AG09309 (cell line): ENCODE measurements at places on chromosomes 4 and X.

- DNase-seq, result no peak
These were observed 532.8 kb downstream of the FAT4 start for GRCh38 chr4:125847518-125847917.

DNA sequence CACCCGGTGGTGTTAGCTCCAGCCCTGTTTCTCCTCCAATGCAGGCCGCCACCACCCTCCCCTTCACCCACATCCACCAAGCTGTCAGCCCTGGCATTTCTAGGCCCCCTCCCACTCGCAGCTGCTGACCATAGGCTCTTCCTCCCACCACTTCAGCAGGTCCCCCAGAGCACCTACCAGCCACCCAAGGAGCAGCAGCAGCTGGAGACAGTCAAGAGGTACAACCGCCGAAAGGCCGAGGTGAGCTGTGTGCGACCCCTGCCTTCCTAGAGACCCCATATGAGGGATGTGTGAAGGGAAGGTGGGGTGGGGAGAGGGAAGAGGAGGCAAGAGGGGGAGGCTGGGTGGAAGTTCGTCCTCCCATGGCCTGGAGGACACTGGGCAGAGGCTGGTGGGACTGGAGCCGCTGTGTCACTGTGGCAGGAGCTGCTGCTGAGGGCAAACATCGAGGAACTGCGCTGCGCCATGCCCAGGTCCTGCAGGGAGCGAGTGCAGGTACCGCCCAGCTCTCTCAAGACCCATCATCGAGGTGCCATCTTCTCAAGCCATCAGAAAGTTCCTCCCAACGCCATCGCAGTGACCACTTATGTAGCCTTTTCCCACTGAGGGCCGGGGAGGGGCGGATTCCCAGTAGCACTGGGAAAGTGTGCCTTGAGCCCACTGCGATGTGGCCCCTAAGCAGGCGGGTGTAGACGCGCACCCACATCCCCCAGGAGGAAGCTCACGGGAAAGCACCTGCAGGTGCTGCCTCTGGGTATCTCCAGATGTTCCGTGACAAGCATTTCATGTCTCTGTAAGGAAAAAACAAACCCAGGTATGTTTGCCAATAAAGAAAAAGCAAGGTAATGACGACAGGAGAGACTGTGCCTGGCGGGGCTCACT, 19.2 kb upstream of the RNF4 start:
- no peak for DNase-seq

GRCh38 chr4:113145519-113146291, 96.3 kb downstream of the ANK2 start:
- DNase-seq, result no peak

DNA sequence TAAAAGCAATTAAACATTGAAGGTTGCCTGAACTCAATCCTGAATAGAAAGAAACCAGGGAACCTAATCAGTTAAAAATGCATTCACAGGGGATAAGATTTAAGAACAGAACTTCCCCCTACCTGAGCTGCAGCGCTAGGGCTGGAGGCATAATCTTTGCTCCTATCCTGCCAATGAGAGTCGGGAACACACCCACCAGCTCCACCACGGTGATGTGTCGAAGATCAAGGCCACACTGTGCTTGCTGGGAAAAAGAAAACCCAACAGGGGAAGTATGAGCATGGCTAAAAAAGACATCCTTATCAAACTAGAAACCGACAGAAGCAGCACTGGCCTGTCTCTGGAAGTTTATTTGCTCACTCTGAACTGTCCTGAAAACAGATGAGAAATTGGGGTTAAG, 66.3 kb downstream of the SRPX start:
- no peak for DNase-seq

DNA sequence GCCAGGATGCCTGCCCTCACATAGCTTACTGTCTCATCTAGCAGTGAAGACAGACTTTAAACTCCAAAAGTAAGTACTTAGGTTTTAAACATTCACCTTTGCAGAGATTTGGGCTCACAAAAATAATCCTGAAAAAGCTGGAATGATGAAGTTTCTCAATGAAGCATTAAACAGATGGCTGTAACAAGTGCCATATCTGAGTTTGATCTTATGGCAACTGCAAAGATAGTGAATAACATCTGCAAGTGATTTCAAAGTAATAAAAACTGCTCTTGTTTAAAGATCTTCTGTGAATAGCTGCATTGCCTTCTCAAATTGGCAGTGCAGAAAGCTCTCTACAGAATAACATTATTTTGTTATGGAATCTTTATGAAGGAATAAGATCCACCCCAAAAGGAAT, 271.2 kb upstream of the SMIM31 start:
- no peak for DNase-seq

- no peak for DNase-seq
These were observed 10.9 kb downstream of the TBC1D19 start for GRCh38 chr4:26594778-26595177.
